ENCODE measurements at places on chromosomes 7 and 10.

GRCh38 chr10:111475720-111476119 lies 398.9 kb downstream of the ADRA2A start:
- peak; percentile 3 for DNase-seq

GRCh38 chr10:62327885-62328284 lies 46.3 kb upstream of the ZNF365 start:
- DNase-seq, result peak; percentile 25

- DNase-seq, result no peak
These were observed 27.9 kb downstream of the PAPOLB start for GRCh38 chr7:4833691-4834600.

DNA sequence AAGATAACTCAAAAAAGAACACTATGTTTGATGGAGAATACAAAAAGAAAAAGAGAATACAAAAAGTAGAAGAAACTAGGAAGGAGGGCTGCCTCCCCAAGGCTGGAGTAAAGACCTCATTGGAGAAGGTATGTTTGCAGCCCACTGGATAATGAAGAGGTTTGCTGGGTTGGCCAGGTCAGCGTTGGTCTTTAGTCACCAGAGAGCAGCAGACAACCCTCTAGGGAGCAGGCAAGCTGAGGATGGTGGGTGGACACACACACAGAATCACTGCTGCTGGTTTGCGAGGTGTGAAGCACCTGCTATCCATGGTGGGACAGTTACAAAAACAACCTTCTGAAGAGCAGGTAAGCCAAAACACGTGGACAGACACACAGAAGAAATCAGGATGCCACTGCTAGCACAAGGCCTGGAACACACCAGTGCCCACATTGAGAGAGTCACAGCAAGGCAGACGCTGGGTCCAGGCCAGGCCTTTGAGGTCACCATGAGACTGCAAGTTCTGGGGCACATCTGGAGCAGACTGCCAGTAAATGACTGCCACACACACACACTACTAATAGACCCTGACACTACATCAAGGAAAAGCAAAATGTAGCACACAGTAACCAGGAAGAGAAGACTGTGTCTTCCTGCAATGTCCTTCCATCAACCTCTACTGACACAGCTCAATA lies 43.0 kb downstream of the MTERF1 start:
- DNase-seq, result no peak

DNA sequence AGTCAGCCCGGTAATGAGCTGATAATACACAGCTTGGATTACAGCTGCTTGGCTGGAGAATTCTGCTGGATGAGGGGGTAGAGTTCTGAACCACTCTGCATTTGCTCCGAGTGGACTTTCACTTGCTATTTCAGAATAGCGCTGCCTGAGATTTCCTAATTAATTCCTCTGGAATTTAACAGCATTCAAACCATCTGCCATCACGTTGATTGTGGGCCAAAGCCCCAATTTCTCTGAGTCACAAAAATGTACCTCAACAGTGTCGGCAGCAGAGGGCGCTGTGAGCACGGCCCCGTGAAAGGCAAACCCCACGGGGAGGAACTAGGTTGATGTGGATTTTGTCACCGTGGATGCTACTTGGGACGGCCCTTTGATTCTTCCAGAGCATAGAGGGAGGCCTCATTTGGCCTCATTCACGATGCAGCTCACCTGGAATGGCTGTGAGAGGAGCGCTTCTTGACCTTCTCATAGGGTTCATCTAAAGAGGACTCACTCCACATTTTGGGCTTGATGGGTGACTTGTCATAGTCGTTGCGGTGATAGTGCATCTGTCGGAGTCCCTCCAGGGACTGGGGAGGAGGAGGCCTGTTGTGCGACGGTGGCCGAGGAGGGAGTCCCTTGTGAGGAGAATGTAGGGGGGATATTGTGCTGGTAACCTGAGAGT lies 73.3 kb downstream of the PRPF18 start:
- DNase-seq, result peak; percentile 53

- DNase-seq, result no peak
These were observed 25.9 kb downstream of the HTRA1 start for GRCh38 chr10:122487174-122487765.

- no peak for DNase-seq
These were observed 18.7 kb downstream of the FRMD4A start for GRCh38 chr10:14312014-14312413.

GRCh38 chr10:130924138-130924819 lies 387.2 kb downstream of the TCERG1L start:
- peak; percentile 1 for DNase-seq

DNA sequence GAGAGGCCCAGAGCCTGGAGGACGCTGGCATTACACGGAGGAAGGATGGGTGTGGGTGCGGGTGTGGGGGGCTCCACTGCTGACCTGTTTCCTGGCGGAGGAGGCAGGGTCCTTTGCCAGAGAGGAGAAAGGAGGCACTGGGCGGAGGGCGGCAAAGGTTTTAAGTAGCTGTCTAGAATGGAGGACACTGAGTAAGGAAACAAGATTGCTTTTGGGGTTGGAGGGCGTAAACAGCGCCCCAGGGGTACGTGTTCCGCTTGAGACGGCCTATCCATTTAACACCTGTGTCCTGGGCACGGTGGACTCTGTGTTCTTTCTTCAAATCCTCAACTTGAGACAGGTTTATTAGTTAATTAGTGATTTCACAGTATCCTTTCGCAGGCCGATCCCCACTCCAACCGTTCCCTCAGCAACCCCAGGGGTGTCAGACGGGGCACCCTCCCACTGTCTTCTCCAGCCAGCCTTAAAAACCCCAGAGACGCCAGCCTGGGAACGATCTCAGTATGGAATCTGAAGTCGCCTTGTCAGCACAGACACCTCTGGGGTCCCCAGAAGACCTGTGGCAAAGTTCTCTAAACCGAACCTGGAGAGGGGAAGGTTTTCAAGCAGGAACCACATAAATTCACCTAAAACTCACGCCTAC lies 24.8 kb downstream of the SFXN4 start:
- no peak for DNase-seq

DNA sequence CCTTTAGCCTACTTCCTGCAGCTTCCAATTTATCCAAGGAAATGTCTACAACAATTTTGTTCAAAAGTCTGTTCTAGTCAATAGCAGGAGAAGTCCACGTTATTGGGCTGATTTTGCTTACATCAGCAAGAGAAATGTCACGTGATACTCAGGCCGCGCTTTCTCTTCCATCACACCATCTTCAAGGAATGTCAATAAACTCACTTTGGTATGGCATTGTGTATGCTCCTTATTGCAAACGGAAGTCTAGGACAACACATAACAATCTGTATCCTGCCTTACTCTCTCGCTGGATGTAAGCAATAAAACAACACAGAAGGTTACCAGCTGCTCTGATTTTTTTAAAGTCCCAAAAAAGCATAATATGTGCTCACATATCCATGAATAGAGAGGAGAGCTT lies 17.1 kb upstream of the STK17A start:
- DNase-seq, result peak; percentile 63

- peak; percentile 56 for DNase-seq
These were observed 90.4 kb downstream of the KIAA1549 start for GRCh38 chr7:138890499-138891445.

DNA sequence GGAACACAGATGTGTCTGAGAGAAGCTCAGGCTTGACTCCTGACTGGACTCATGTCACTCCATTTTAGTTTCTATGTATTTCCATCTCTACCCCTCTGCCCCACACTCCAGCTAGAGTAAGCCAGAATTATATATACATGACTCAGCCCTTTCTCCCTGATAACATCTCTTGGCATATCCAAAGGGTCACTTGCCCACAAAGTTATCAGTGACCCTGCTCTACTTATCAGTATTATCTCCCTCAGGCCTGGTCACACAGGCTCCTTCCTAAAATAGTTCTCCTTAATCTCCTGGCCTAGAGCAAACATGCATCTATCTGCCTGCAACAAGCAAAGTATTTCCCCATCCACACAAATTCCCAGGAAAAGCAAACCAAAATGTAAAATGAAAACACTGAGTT lies 598.3 kb downstream of the SUGCT start:
- no peak for DNase-seq

DNA sequence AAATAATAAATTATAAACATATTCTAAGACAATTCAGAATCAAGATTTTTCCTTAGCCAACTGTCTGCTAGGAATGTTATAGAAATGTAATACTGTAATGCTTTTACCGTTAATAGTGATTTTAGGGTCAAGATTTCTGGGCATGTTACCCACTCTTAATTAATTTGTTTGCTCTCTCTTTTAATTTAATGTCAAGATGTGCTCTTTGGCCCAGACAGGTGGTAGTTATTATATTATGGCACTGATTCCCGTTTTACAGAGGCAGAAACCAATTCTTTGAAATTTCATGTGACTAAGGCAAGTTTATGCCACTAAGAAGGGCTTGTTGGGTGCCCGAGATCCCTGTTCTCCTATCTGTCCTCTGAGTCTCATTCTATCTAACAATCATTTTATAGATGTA lies 959 bp upstream of the FAM107B start:
- DNase-seq, result no peak

GRCh38 chr7:966291-967069 lies 8.9 kb downstream of the COX19 start:
- no peak for DNase-seq

DNA sequence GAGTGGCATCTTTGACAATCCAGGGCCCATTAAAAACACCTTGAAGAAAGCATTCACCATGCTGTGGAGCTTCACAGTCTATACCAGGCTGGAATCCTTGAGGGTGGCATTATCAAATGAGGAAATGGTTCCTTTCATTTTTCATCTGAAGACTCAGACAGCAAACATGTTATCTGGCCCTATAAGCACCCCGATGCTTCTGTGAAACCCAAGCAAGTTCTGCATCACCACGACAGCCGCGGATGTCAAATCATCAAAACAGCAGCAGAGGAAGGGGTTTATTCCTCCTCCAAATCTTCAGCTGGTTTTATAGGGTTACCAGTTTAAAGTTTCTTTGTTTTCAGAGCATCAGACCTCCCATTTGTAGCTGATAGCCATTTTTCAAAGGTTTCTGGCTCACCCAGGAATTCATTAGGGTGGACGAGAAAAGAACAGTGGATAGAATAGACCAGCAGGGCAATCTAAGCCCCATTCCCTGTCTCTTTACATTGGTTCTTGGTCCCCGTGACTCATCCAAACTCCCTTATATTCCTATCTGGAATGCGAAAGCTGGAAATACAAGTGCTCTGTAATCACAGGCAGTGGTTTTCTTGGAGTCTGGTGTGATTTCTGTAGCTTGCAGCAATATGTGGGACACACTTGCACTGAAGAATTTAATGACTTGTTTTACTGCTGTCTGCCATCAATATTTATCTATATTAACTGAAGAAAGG lies 217.9 kb downstream of the SKAP2 start:
- peak; percentile 2 for DNase-seq

DNA sequence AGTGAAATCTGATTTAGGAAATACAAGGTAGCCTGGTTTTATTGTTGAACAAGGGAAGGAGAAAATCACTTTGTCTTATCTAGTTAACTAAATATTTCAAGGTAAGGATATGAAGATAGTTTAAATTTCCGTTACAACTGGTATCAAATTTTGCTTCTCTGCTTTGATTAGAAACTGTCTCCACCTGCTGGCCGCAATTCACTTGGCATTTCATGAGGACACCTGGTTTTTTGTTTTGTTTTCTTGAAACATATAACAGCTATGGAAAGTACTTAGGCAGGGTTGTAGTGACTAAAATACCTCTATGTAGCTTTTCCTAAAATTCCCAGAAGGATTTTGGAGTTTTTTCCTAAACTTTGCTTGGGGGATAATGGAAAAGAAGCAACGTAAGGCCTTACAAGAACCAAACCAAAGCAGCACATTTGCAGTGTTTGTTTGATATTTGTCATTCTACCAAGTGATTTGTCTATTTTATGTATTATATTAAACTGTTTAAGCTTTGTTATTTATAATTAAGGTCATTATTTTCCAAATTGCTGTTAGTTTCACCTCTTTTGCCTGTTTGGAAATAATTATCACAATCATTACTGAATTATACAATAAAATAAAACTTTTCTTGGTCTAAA lies 73.6 kb downstream of the AHCYL2 start:
- peak; percentile 27 for DNase-seq

DNA sequence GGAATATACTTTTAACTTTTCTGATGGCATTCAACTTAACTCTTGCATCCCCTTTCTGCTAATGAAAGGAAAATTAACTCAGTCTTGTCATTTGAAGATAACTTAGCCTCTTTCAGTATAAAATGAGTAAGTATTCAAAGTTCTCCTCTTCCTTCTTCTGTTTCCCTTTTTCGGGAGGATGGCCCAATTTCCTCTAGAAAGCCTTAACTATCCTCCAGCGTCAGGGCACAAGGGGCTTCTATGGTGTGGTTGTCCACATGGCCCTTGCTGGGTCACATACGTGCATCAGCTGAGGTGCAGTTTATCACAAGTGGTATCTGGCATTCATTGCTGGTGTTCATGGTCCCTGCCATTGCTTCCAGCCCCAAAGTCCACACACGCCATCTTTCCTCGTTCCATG lies 17.8 kb upstream of the GSAP start:
- DNase-seq, result no peak

DNA sequence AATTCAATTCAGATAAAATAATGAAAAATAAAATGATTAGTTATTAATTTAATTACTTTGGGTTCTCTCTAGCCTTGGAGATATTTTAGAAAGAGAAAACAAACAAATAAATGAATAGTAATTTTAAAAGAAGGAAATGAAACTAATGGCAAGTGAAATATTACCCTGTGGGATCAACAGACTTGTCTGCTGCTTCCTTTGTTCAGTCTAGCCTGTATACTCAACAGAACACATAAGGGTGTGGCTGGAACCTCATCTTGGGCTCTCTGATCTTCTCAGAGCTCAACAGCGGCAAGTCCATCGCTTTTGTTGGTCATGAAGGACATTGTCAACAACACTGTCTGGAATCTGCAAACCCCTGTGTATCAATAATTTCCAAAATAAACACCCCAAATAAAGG lies 904.9 kb downstream of the IPMK start:
- no peak for DNase-seq

GRCh38 chr10:102236006-102236405 lies 5.3 kb downstream of the PITX3 start:
- DNase-seq, result no peak

- DNase-seq, result peak; percentile 9
These were observed 761.5 kb upstream of the POM121L12 start for GRCh38 chr7:52273685-52274610.

- peak; percentile 87 for DNase-seq
These were observed 9.2 kb downstream of the ITPRIP start for GRCh38 chr10:104328896-104329710.

DNA sequence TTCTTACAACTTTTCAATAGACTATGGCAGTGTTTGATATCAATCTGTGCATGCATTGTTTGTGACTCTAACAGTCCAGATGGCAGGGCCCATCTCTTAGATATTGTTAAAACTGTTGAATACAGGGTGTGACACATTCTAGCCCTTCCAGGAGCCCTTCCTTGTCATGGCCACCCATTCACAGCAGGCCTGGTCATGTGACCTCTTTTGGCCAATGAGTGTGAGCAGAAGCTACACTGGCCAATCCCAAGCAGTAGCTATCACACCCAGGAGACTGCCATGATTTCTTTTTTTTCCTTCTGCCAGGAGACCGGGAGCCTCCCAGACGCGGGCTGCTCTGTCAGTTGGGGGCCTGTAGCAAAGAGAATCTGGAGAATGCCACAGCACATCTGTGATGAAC lies 655.4 kb upstream of the MKI67 start:
- DNase-seq, result no peak

GRCh38 chr10:125085258-125086054 lies 74.9 kb downstream of the CTBP2 start:
- peak; percentile 42 for DNase-seq

All from fibroblast of skin of back (primary cell).